ENCODE measurements at places on chromosomes 3 and 15.
A peak's percentile ranks its signal among the peaks of the same experiment; 100 is the strongest.

DNA sequence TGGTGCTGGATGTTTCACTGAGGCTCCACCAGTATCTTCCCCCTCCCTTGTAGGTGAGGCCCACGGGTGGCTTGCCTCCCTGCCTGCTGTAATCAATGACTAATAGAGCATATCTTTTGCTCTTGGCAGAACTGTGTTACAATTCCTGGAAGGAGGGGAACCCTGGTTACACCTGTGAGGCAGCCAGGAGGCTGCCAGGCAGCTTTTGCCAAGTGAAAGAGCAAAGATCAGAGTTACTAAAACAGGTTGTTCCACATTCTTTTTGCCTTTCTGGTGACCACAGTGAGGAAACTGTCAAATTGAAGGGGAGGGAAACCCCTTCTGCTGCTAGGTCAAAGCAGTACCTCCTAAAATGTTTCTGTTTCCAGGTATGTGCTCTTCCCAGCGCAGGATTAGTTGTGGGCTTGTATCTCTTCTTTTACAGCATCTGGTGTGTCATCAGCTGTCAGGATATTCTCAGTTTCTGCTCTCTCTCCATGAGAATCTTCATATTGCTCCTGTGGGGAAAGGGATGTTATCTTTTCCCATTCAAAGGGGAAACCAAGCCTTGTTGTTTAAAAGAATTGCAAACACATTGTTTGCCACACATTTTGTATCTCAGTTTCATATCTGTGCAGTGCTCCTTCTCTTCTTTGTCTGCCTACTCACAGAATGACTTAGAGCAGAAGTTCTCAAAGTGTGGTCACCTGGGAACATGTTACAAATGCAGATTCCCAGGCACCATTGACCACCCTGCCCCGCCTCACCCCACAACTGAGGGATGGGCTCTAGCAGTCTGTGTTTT is 137.4 kb upstream of the UMPS start:
- no peak for DNase-seq

- no peak for DNase-seq
Observed at GRCh38 chr3:25708036-25708435, 43.3 kb upstream of the TOP2B start.

GRCh38 chr15:85443593-85444087 is 63.2 kb downstream of the AKAP13 start:
- DNase-seq, result peak; percentile 8

- DNase-seq, result peak; percentile 34
Observed at GRCh38 chr3:136787349-136787748, 31.6 kb upstream of the SLC35G2 start.

- DNase-seq, result no peak
Observed at GRCh38 chr3:43005981-43006380, 26.9 kb downstream of the GASK1A start.

- DNase-seq, result no peak
Observed at GRCh38 chr3:13569201-13569600, 20.3 kb downstream of the FBLN2 start.

GRCh38 chr3:17176757-17177156 is 292.0 kb downstream of the PLCL2 start:
- no peak for DNase-seq

- DNase-seq, result no peak
Observed at GRCh38 chr15:52406601-52407000, 111.0 kb upstream of the MYO5C start.

DNA sequence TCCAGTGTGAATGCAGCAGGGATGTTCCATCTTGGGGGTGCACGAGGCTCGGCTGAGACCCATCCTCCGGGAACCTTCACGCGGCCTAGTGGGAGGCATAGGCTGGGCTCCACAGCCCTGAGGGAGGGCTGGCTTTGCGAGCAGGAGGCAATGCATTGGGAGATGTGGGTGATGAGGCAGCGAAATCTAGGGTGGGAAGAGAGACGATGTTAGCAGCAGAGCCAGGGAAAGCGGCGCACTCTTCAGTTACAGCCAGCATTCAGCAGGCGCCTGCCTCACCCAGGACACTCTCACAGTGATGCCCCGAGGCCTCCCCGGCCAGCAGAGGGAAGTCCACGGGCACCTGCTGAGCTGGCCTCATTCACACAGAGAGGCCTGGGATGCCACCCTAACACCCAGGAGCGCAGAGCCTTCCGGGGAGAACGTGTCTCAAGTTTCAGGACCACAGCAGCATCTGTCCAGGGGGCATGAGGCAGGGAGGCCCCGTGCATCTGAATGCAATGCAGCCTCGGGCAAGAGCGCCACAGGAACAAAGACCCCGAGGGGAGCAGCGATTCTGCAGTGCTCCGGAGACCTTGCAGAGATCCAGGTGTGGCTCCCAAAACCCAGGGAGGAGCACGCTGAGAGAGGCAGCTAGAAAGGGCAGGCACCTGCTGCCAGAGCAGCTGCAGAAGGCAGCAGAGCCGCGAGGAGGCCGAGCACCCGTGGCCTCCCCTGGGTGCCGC is 102.4 kb downstream of the NUP210 start:
- DNase-seq, result no peak

Measured in fibroblast of mammary gland (primary cell).